Calu3 (cell line): ENCODE measurements at places on chromosomes 13 and 19. TPM values are rescaled to one million over a fixed set of nuclear protein-coding genes. Genes with fewer than 3 reads are reported as not detected.

The NAXD gene
- total RNA-seq = 11.5 and 14.0 TPM in 2 replicates

The MED16 gene
- 21.4 and 22.4 TPM in 2 replicates for total RNA-seq

The ZNF675 gene
- 15.6 and 16.1 TPM in 2 replicates for total RNA-seq

The KIR2DL4 gene
- total RNA-seq = not detected in 2 replicates

The CGB1 gene
- not detected in 2 replicates for total RNA-seq

The PSG2 gene
- total RNA-seq = not detected in 2 replicates

The KIR2DL1 gene
- total RNA-seq = not detected in 2 replicates

The FPR2 gene
- not detected in 2 replicates for total RNA-seq

The ZNF14 gene
- total RNA-seq = 2.8 and 3.1 TPM in 2 replicates

The SEMA6B gene
- total RNA-seq = 0.21 and 0.34 TPM in 2 replicates

DNA sequence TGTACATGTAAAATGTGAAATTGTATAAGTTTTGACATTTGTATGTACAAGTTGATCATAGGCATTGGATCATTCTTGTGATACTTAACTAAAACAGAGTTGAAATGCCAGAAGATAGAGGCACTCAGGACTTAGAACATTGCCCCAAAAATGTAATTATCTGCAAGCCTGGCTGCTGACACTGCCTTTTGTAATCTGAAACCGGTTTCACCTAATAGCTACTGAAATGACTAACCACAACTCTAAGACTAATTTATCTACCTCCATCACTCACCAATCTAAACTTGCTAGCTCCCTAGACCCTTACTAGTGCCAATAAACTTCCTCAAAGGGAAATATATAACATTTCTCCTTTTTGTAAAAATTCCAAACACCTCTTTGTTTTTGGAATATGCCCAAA lies 2596.2 kb downstream of the PCDH9 start:
- H3K36me3 ChIP-seq = no peaks in the 10 kb centered on the region
- no peak overlapping the region for H3K27ac ChIP-seq
- H3K4me3 ChIP-seq = no peak overlapping the region
- no peaks in the 10 kb centered on the region for H3K27me3 ChIP-seq
- no peaks in the 10 kb centered on the region for H3K4me1 ChIP-seq
- DNase-seq = no peak

DNA sequence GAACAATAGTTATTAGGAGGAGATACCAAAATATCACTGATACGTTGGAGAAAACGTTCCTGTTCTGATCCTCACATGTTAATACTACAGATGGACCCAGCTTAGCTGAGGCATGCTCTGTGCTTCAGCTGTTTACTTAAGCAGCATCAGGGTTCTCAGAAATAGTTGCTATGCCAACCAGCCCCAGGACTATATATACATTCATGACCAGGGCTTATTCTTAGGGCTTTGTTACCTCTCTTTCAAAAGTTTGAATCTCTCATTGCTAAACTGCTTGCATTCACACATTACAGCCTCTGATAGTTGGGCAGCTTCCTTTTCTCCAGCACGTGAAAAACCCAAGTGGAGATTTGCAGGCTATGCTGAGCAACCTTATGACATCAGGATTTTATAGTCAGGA lies 800.4 kb downstream of the DIAPH3 start:
- H3K36me3 ChIP-seq = no peaks in the 10 kb centered on the region
- H3K27me3 ChIP-seq = no peaks in the 10 kb centered on the region
- H3K4me3 ChIP-seq = no peak overlapping the region
- no peaks in the 10 kb centered on the region for H3K4me1 ChIP-seq
- DNase-seq = no peak
- no peak overlapping the region for H3K27ac ChIP-seq

GRCh38 chr13:100138859-100139491 lies 50.1 kb downstream of the PCCA start:
- DNase-seq = no peak
- H3K27me3 ChIP-seq = no peaks in the 10 kb centered on the region
- H3K4me3 ChIP-seq = no peak overlapping the region
- H3K4me1 ChIP-seq = peaks cover 9% of the 10 kb centered on the region
- no peaks in the 10 kb centered on the region for H3K36me3 ChIP-seq

DNA sequence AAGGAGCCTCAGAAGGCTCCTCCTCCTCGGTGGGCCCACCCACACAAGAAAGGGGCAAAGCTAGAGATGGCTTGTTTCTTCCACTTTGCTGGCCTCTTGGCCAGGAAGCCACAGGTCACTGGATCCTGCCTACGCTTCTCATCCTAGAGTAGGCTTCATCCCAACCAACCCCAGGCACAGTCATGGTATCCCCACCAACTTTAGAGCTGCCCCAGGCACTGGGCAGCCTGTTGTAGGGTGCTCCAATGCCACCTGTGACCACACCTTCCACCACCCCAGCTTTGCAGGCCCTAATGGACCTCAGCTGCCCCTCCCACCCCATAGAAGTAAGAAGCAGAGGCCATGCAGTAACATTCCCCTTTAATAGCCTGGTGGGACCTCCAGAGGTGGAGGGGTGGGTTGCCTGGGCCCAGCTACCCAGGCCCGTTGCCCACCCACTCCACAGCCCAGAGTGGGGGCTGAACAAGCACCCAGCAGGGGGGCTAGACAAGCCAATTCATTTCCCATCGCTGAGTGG lies 522 bp upstream of the CHMP2A start:
- H3K36me3 ChIP-seq = peaks cover 92% of the 10 kb centered on the region
- peak overlapping the region; percentile 79 for H3K4me3 ChIP-seq
- H3K27me3 ChIP-seq = no peaks in the 10 kb centered on the region
- no peak for DNase-seq

- H3K36me3 ChIP-seq = no peaks in the 10 kb centered on the region
- no peak overlapping the region for H3K27ac ChIP-seq
- DNase-seq = no peak
- H3K27me3 ChIP-seq = no peaks in the 10 kb centered on the region
- no peak overlapping the region for H3K4me3 ChIP-seq
Observed at GRCh38 chr13:79966059-79966458, 374.9 kb downstream of the SPRY2 start.

DNA sequence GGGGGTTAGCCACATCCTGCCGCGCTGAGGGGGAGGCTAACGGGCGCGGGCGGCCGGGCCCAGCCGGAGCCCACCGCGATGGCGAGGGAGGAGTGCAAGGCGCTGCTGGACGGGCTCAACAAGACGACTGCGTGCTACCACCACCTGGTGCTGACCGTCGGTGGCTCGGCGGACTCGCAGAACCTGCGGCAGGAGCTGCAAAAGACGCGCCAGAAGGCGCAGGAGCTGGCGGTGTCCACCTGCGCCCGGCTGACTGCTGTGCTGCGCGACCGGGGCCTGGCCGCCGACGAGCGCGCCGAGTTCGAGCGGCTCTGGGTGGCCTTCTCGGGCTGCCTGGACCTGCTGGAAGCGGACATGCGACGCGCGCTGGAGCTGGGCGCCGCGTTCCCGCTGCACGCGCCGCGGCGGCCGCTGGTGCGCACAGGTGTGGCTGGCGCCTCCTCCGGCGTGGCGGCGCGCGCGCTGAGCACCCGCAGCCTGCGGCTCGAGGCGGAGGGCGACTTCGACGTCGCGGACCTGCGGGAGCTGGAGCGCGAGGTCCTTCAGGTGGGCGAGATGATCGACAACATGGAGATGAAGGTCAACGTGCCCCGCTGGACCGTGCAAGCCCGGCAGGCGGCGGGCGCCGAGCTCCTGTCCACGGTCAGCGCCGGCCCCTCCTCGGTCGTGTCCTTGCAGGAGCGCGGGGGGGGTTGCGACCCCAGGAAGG lies 692 bp downstream of the RGS9BP start:
- peaks cover 25% of the 10 kb centered on the region for H3K27me3 ChIP-seq
- peak overlapping the region; percentile 85 for H3K4me3 ChIP-seq
- peaks cover 27% of the 10 kb centered on the region for H3K36me3 ChIP-seq
- no peak overlapping the region for H3K27ac ChIP-seq

- no peak for DNase-seq
- no peaks in the 10 kb centered on the region for H3K27me3 ChIP-seq
- H3K4me3 ChIP-seq = no peak overlapping the region
Observed at GRCh38 chr13:95480131-95480545, 72.4 kb upstream of the CLDN10 start.

GRCh38 chr13:99926014-99926731 lies 45.4 kb downstream of the ZIC5 start:
- H3K4me3 ChIP-seq = no peak overlapping the region
- DNase-seq = peak; percentile 4
- H3K27ac ChIP-seq = no peak overlapping the region
- no peaks in the 10 kb centered on the region for H3K4me1 ChIP-seq

GRCh38 chr19:47143322-47144073 lies 12.9 kb downstream of the SAE1 start:
- H3K27ac ChIP-seq = no peak overlapping the region
- no peak overlapping the region for H3K4me3 ChIP-seq
- peaks cover 67% of the 10 kb centered on the region for H3K36me3 ChIP-seq
- peaks cover 37% of the 10 kb centered on the region for H3K4me1 ChIP-seq
- no peak for DNase-seq

- no peak overlapping the region for H3K4me3 ChIP-seq
- no peak overlapping the region for H3K27ac ChIP-seq
- H3K4me1 ChIP-seq = no peaks in the 10 kb centered on the region
- H3K36me3 ChIP-seq = no peaks in the 10 kb centered on the region
Observed at GRCh38 chr13:74097116-74097515, 37.1 kb downstream of the KLF12 start.

DNA sequence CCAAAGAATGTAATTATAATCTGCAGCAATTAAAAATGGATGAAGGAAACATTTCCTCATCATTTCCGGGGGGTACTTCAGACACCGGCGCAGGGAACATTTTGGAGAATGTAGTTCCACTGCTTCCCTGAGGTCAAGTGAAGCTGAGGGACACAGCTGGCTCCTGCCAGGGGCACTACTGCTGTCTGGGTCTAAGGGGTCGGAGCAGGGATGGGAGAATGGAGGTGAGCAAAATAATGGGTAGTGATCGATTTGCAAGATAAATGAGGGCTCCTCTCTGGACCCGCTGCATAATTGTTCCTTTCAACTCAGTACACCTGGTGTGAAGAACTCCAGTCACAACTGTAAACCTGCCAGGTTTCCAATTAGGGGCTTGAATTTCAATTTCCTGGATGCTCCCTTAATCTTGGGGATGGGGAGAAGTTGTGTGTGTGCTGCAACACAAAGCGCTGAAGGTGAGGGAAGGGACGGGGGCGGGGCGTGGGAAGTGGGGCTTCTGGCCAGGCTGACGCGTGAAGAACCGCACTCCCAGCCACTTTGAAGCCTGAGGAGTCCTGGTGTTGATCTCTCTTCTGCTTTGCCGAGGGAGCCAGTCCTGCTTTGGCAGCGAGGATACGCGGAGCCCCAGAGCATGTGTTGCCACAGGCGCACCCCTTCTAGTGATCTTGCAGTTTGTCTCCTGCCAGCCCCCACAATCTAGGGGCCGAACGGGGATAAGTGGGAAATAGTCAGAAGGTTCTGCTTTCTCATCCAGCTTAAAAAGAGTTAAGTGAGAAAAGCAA lies 57.9 kb upstream of the PCDH8 start:
- no peaks in the 10 kb centered on the region for H3K36me3 ChIP-seq
- H3K27ac ChIP-seq = no peak overlapping the region

DNA sequence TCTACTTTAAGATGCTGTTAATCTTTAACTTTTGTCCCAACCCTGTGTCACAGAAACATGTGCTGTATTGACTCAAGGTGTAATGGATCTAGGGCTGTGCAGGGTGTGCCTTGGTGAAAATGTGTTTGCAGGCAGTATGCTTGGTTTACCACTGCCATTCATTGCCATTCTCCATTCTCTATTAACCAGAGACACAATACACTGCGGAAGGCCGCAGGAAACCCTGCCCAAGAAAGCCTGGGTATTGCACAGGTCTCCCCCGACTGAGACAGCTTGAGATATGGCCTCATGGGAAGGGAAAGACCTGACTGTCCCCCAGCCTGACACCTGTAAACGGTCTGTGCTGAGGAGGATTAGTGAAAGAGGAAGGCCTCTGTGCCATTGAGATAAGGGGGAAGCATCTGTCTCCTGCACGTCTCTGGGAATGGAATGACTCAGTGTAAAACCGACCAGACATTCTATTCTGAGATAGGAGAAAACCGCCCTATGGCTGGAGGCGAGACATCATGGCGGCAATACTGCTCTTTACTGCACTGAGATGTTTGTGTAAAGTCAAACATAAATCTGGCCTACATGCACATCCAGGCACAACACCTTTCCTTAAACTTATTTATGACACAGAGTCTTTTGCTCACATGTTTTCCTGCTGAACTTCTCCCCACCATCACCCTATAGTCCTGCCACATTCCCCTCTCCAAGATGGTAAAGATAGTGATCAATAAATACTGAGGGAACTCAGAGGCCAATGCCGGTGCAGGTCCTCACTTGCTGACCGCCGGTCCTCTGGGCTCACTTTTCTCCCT lies 13.1 kb upstream of the ZNF888 start:
- peaks cover 68% of the 10 kb centered on the region for H3K36me3 ChIP-seq
- peaks cover 38% of the 10 kb centered on the region for H3K4me1 ChIP-seq
- peak; percentile 35 for DNase-seq

DNA sequence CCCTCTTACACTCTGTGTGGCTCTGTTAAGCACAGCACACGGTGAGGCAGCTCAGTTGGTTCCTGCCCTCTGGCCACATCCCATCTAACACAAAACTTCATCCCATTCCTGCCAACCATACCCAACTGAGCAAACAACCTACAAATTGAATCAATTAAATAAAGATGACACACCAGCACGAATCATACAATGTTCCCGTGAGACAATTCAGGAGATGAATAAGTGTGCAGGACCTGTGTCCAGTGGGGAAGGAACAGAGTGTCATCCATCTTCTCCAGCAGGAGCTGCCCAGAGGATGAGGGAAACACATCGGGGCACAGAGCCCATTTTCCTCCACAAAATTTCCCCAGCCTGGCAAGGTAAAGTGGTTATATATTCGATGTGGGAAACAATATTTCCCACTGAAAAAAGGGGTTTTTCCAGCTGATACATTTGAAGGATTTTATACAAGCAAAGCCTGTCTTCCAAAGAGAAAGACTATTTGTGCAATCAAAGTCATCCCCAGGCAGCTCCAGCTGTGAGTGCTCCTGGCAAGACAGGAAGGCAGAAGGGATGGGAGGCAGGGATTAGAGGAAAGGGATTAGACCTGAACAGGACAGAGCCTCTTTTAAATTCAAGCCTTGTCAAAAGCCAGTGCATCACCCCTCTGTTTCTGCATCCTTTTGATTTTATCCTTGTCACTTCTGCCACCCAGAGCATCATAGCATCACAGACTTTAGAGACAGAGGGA lies 240.2 kb downstream of the LHFPL6 start:
- H3K27me3 ChIP-seq = peaks cover 19% of the 10 kb centered on the region
- no peak overlapping the region for H3K27ac ChIP-seq
- H3K4me1 ChIP-seq = peaks cover 8% of the 10 kb centered on the region

- peak overlapping the region; percentile 39 for H3K4me3 ChIP-seq
- H3K36me3 ChIP-seq = peaks cover 25% of the 10 kb centered on the region
- H3K27me3 ChIP-seq = no peaks in the 10 kb centered on the region
- H3K27ac ChIP-seq = peak overlapping the region; percentile 83
- peaks cover 27% of the 10 kb centered on the region for H3K4me1 ChIP-seq
Observed at GRCh38 chr19:2546128-2547032, 70.5 kb downstream of the GADD45B start.

- no peaks in the 10 kb centered on the region for H3K27me3 ChIP-seq
- H3K36me3 ChIP-seq = no peaks in the 10 kb centered on the region
- no peak overlapping the region for H3K4me3 ChIP-seq
- peaks cover 8% of the 10 kb centered on the region for H3K4me1 ChIP-seq
Observed at GRCh38 chr13:40478775-40479174, 187.7 kb downstream of the FOXO1 start.

- no peak overlapping the region for H3K27ac ChIP-seq
- no peak overlapping the region for H3K4me3 ChIP-seq
- H3K27me3 ChIP-seq = no peaks in the 10 kb centered on the region
- H3K36me3 ChIP-seq = no peaks in the 10 kb centered on the region
- no peaks in the 10 kb centered on the region for H3K4me1 ChIP-seq
Observed at GRCh38 chr13:31595563-31595962, 143.8 kb upstream of the RXFP2 start.
